Stimulated activated CD8-positive, alpha-beta memory T cell treated with anti-CD3 and anti-CD28 coated beads, Interleukin-2, amount 100 ng/mL, for 1 hour (primary cell): ENCODE measurements at places on chromosomes 2 and 18.

- no peak for DNase-seq
These were observed 23.6 kb upstream of the KCNG2 start for GRCh38 chr18:79774111-79774510.

- DNase-seq, result no peak
These were observed 29.3 kb upstream of the FOXI3 start for GRCh38 chr2:88481691-88482336.

GRCh38 chr2:88709181-88709631, 17.7 kb downstream of the RPIA start:
- DNase-seq, result no peak

DNA sequence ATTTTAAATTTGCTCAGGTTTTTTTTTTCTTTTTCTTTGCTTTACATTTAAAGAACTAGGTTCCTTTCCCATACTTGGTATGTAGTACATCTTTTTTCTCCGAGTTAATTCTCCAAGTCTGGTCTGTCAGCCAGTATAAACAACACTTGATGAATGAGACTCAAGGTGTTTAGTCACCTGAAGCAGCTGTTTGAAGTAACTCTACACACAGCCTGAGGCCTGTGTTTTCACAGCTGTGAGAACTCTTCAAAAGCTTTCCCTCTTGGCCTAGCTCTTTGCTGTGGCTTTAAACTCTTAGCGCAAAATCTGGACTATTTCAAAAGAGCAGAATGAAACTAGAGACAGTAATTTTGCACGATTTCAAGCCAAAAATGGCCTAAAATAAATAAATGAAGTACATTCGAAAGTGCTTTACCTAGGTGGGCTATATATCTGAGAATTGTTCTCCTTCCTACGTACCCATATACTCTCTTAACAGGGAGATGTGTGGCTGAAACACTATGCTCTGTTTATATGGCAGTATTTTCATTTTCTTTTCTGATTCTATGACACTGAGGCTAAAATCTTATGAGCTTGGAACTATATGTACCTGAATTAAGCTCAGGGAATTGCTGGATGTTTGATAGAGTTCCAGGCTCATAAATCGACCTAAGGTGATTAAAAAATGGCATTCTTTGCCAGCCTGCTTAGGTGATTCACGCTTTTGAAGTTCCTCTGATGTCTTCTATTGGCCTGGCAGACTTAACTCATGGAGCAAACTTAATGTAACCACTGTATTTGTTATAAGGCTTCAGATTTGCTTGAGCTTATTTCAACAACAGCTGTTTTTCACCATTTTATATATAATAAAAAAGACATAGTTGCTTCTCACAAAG, 1044.1 kb upstream of the ZEB2 start:
- DNase-seq, result no peak

GRCh38 chr2:160901613-160902012, 258.6 kb upstream of the TANK start:
- DNase-seq, result no peak

DNA sequence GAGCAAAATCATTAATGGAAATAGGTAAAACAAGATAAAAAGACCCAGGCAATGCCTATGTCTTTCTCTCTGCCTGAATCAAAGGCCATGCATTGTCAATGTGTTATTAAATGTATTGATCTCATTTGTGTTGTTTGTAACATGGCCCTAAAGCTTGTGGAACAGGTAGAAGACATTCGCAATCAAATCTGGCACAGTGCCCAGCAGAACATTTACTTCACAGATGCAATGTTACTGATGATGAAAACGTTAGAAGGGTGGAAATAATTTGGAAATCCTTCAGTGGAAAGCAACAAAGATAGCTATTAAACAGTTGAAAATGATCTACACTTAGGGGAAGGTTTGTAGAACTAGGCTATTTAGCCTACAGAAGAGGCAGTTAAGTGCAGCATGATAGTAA, 368.2 kb downstream of the EPHA4 start:
- DNase-seq, result no peak

GRCh38 chr2:9110346-9110884, 96.2 kb upstream of the ASAP2 start:
- no peak for DNase-seq

GRCh38 chr18:13500227-13500865, 226.0 kb downstream of the FAM210A start:
- DNase-seq, result no peak

- DNase-seq, result no peak
These were observed 39.4 kb upstream of the GPAT2 start for GRCh38 chr2:96074156-96074555.

- DNase-seq, result no peak
These were observed 8.1 kb downstream of the ASIC4 start for GRCh38 chr2:219522111-219523030.

DNA sequence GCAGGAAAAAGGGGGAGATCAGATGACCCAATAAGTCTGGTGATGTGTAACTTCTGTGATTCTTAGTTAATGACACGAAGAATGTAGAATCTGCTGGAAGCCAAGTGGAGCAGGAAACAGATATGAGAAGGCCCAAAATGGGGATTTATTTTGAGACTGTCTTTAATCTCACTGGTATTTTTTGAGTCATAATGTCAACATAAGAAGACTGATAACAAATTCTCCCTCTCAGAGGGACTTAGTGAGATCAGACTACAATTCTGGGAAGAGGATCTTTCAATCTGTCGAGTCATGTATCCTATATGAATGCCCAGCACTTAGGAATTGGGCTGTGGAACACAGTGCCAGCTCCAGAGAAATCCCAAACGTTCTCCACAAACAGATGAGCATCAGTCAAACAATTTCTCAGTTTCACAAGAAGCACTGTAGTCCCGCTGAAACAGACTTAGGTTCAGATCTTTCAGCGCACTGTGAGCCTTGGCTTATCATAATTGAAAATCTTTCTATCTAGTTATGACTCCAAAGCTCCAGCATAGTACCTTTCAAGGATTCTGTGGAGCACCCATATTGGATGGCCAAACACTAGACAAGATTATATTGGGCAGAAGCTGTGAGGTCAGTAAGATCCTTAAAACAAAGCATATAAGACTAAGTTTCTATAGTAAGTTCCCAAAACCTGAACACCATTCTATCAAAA, 738.2 kb downstream of the LRP1B start:
- no peak for DNase-seq

GRCh38 chr2:37550190-37550589, 121.3 kb downstream of the CDC42EP3 start:
- DNase-seq, result no peak

- no peak for DNase-seq
These were observed 112.9 kb downstream of the SLC8A1 start for GRCh38 chr2:40339026-40339425.

GRCh38 chr18:12017081-12017480, 35.8 kb downstream of the IMPA2 start:
- DNase-seq, result no peak

GRCh38 chr2:96699621-96700020, 40.2 kb downstream of the LMAN2L start:
- no peak for DNase-seq

- DNase-seq, result no peak
These were observed 49.4 kb downstream of the NCKAP5 start for GRCh38 chr2:133518700-133519344.

DNA sequence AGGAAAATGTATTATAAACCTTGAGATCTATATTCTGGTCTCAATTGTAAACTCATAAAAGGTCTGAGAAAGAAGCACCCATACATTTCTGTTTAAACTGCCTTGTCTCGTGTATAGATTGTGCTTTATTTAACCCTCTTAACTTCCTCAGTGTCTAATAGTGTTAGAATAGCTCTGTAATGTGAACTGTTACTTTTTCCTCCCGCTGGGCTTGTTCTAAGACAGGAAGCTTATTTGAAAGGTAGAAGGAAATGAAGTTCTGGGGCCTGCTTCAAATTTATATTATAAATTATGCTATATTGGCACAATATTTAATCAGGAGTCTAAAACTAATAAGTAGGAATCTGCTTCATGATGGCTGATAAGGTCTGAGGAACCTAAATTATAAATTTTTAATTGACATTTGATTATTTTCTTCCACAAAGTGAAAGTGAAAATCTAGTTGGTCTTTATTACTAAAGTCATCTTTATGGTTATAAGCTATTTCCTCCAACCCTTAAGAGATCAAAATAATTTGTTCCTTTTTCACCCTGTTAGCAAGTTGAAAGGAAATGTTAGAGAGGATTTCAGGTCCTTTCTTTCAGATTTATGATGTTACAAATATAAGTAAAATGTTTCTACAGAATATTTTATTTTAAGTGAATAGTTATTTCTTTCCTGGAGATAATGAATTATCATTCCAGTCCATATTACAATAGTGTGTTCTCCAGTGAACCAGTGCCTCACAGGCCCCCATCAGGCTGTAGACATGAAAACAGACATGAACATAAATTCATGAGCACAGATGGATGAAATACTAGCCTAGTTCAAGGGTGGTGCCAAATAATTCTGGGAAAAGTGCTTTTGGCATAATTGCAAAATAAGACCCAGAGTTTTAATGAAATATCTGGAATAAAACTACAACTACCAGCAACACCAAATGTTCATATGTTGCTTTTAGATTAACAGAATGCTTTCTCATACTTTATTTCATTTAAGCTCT, 7.9 kb downstream of the MFSD6 start:
- no peak for DNase-seq

DNA sequence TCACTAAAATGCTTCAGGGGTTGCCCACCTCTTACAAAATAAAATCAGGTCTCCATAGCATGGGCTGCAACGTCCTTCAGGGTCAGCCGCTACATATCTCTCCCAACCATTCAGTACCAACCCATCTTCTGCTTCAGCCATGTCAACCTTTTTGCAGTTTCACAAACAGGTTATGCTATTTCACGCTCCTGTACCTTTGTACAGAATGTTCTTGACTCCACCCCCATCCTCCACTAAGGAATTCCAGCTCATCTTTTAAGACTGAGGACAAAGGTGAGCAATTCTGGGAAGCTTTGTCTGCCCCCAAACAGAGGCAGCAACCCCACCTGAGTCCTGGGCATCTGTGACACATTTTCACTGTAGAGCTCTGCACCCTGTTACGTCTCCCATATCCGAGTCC, 8.8 kb upstream of the EVA1A start:
- DNase-seq, result no peak

DNA sequence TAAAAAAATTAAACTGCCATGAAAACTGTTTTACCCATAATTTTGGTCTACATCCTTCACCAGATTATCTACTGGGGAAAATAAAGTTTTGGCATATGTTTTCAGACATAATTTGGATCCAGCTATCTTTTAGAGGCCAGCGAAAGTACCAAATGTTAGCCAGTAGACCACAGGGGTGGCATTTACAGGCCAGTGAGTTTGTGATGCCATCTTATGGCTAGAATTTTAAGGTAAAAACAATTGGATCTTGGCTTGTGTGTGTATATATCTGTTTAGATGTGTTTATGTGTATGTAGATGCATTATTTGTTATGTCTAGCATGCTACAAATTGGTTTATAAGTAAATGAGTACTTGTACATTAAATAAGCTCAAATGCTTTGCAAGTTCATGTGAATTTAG, 322.6 kb downstream of the ASXL3 start:
- DNase-seq, result no peak

DNA sequence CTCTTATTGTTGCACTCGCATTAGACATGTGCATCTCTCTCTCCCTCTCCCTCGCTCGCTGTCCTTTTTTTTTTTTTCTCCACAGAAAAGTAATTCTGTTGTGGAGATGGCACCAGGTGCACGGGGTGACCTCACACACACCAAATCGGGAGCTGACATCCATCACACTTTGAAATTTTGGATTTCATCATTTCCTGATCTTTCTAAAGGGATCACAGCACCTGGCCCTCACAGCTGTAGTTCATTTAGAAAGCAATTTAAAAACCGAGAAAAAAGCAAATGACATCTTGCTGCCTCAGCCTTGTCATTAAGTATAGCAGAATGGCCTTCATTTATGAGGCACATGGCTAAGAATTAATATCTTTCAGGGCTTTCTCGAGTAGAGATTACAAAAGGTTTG, 717.2 kb downstream of the RNF144A start:
- no peak for DNase-seq

GRCh38 chr2:161419638-161420190, 3.6 kb downstream of the TBR1 start:
- no peak for DNase-seq

GRCh38 chr2:74080346-74080745, 67.4 kb downstream of the BOLA3 start:
- no peak for DNase-seq

GRCh38 chr2:168889635-168890005, 610 bp downstream of the SPC25 start:
- no peak for DNase-seq

- no peak for DNase-seq
These were observed 929.2 kb upstream of the SOX11 start for GRCh38 chr2:4762951-4763376.

DNA sequence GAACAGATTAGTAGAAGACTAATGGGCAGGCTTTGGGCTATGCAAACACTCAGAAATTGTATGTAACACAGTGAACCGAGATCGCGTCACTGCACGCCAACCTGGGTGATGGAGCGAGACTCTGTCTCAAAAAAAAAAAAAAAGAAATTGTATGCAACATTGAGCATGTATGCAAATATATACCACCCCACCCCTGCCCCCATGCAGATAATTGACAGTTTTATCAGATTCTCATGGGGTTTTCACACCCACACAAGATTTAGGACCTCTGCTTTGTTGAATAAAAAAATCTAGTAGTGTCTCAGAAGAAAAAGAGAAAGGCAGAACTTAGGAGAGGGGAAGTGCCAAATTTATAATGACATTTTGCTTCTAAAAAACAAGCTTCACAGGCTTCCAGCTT, 131.6 kb upstream of the FN1 start:
- DNase-seq, result no peak
